Substantia nigra (tissue), 51 donors: ENCODE measurements at places on chromosomes 4 and X.

GRCh38 chr4:55609393-55609866, 17.4 kb upstream of the PDCL2 start:
- no peak for DNase-seq

- DNase-seq: no peak
Observed at GRCh38 chr4:68874507-68874906, 58.7 kb downstream of the UGT2B10 start.

GRCh38 chr4:100174985-100175383, 15.3 kb downstream of the DDIT4L start:
- no peak for DNase-seq

DNA sequence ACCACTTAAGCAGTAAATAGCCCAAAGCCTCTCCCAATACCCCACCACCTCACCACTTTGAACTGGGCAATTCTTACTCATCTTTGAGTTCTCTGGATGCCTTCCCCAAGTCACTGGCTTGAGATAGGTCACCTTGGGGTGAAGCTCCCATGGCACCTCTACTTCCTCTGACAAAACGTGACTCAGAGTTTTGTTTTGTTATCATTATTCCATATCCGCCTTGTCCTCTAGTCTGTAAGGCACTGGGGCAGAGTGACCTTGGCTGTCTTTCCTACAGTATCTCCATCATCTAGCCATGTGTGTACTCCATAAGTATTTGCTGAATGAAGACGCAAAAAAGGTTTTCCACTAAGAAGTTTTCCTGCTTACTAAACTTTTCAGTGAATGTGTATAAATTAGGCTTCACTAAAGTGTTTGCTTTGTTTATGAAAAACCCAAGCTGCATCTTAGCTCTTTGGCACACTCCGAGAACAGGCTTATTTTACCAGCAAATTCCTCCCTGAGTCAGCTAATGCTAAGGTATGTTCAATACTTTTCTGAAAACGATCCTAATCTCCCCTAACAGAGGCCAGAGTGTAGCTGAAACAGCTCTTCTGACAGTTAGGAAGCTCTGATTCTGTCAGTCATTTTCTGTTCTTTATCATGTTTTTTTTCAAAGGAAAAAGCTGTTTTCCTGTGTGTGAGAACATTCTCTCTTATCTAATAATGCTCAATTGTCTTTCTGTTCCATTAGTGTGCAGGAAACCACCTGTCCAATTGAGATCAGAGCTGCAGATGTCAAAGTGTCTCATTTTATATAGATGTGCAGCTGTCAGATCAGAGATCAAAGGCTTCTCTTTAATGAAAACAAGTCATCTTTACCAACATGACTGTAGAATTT, 30.2 kb upstream of the TSPAN5 start:
- DNase-seq: no peak

DNA sequence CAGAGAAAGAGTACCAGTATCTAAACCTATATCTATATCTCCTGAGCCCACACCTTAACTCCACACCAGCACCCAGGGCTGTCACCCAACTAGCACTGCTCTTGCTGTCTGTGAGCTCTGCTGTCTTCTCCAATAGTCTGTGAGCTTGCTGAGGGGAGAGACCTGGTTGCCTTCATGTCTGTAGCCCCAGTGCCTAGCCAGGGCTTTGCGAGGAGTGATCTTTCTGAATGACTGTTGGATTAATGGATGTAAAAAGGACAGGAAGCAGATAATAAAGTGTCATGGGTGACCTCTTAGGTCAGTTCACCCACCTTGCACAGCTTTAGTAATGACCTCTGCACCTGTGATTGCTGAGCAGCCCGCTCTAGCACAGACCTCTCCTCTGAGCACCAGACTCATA, 30.5 kb downstream of the CNGA2 start:
- no peak for DNase-seq

- no peak for DNase-seq
Observed at GRCh38 chr4:10691651-10692050, 7.1 kb upstream of the CLNK start.

GRCh38 chr4:3318561-3319021, 25.8 kb downstream of the RGS12 start:
- no peak for DNase-seq

GRCh38 chr4:128353791-128354190, 66.2 kb upstream of the PGRMC2 start:
- DNase-seq: no peak

GRCh38 chrX:136199365-136199764, 51.8 kb downstream of the MAP7D3 start:
- DNase-seq: no peak

DNA sequence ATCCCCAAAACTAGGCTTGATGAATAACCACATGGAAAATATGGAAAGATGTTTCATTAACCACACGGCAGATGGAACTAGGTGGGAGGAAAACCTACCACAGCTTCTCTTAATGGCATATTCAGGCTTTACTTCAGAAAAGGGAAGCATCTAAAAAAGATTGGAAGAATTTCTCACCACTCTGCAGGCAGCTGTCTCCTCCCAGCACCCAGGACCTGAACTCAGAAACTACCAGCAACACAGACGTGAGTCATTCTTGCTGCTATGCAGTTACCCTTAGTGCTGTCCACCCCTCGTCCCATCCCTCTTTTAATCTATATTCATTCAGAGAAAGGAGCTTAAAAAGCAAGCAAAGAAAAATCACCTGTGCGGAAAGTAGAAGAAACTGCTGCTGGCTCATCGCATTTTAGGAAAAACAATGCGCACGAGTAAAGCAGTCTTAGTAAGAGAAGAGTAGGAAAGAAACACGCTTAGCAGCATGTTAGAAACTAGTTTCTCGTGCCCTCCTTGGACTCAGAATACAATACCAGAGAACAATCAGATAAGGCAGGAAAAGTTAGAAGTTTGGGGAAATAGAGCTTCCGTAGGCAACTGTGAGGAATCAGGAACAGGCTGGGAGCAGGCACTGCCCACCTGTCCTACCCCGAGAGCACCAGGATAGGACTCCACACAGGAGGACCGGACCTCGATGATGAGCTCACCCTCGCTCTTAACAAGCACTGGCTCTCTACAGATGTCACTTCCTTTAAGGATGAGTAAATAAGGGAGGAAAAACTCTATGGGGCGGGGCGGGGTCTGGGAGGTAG, 48.1 kb upstream of the ENPP6 start:
- no peak for DNase-seq

DNA sequence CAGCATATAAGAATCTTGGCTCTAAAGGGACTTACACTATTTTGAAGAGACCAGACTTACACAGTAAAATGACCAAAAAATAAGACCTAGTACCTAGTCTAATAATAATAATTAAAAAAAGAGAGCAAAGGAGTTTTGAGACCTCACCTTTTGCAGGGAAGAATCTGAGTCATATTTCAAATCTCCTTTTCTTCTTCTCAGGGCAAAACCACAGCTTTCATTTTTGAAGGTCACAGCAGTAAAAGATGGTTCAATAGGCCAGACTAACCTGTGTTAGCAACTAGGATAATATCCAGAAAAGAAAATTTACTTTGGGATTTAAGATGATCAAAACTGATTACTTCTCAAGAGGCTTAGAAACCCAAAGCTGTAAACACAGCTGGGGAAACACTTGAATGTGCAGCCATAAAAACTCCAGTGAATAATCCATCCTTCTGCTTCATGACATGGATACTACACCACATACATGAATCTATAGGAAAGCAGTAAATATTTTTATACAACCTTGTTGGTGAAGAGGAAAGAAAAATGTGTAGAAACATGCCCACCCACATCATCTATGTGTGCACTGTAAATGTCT, 25.9 kb upstream of the LNX1 start:
- no peak for DNase-seq

DNA sequence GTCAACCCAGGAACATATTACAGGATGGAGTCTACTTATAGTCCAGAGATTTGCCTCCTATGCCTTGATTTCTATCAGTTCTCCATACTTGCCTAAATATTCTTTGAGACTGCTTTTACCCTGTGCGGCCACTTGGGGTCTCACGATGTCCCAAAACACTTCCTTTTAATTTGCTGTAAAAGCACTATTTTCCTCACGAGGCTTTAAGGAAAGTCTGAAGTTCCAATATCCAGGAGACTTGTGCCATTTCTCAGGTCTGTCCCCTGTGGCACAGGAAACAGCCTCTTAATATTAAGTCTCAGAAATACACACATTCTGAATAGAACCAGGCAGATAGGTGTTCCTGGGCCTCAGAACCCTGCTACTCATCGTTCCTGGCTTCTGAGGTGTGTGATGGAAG, 142.9 kb downstream of the TMEM164 start:
- DNase-seq: no peak

GRCh38 chr4:112881842-112882241, 167.6 kb upstream of the ANK2 start:
- no peak for DNase-seq

- DNase-seq: no peak
Observed at GRCh38 chrX:24577091-24577490, 70.1 kb downstream of the PCYT1B start.

DNA sequence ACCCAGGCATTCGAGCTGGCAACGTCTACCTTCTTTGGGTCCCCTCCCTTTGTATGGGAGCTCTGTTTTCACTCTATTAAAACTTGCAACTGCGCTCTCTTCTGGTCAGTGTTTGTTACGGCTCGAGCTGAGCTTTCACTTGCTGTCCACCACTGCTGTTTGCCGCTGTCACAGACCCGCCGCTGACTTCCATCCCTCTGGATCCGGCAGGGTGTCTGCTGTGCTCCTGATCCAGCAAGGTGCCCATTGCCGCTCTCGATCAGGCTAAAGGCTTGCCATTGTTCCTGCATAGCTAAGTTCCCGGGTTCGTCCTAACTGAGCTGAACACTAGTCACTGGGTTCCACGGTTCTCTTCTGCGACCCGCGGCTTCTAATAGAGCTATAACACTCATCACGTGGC, 183.5 kb upstream of the GALNTL6 start:
- DNase-seq: no peak

- no peak for DNase-seq
Observed at GRCh38 chr4:5611750-5612149, 96.6 kb downstream of the EVC2 start.

GRCh38 chrX:119410027-119410819, 11.1 kb downstream of the SLC25A43 start:
- DNase-seq: no peak

DNA sequence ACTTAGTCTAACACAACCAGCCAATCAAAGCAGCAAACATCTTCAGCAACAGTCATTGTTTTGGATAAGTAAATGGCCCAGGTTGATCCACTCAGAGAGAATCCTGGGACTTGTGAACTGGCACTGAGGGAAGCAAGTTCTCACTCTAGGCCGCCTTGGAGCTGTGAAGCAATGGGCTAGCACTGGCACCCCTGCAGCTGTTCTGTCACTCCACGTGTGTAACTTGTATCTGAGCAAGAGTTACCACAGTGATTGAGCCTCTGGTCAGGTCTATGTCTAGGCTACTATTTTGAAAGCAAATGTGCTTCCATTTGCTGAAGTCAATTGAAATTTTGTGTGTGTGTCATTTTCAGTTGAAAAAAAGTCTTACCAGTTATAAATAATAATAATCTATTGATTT, 57.2 kb upstream of the HS3ST1 start:
- DNase-seq: no peak

GRCh38 chr4:7705593-7705992, 234.1 kb downstream of the AFAP1 start:
- no peak for DNase-seq

DNA sequence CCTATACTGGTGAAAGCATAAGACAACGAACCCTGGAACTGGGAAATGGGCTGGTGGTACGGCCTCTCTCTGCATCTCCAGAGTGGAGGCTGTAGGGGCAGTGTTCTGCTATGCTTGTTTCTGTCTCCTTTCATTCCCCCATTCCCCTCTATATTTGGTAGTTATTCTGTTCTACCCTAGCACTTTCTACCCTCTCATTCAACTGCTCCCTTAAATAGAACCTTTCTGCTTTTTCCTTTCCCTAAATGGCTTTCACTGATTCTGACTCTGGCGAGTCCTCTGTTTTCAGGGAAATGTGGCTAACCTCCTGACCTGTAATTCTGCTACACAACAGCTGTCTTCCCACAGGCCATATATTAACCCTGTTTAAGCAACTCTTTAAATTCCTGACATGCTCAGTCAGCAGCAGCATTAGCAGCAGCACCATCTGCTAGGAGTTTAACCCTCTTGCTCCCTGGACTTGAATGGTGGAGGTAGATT, 94.2 kb downstream of the CXCL13 start:
- DNase-seq: no peak

DNA sequence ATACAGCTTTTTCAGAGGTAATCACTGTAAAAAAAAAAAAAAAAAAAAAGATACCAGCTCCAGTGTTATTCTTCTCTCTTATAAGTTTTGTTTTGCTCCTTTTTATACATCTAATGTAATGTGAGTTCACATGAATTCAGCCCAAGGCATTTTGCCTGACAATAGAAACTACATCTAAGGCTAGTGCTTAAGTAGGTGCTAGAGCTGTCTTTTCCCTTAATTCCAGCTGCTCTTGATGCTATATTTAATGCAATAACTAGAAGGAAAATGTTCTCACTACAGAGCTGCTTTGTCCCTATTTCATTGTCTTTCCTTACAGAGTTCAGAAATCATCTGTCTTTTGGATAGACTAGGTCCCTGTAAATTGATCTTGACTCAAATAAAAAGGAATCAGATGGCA, 150.1 kb downstream of the NAA11 start:
- DNase-seq: no peak
